ENCODE measurements at places on chromosomes 4 and X. TPM values are rescaled to one million over a fixed set of nuclear protein-coding genes. Genes with fewer than 3 reads are reported as not detected.

PPARGC1A gene
- polyA plus RNA-seq, result 7.0 TPM

MAEA gene
- 109 TPM for polyA plus RNA-seq

REPS2 gene
- polyA plus RNA-seq, result 15.1 TPM

TENM3 gene
- polyA plus RNA-seq, result 7.3 TPM

CHST7 gene
- 6.2 TPM for polyA plus RNA-seq

KCND1 gene
- 3.7 TPM for polyA plus RNA-seq

ITM2A gene
- not detected for polyA plus RNA-seq

IGSF1 gene
- polyA plus RNA-seq, result 3.0 TPM

LRP2BP gene
- polyA plus RNA-seq, result 0.58 TPM

RBM46 gene
- 0.09 TPM for polyA plus RNA-seq

TMPRSS11D gene
- polyA plus RNA-seq, result not detected

FUNDC1 gene
- 30.9 TPM for polyA plus RNA-seq

MSX1 gene
- 2.8 TPM for polyA plus RNA-seq

SPIN3 gene
- polyA plus RNA-seq, result 48.7 TPM

TRAM1L1 gene
- polyA plus RNA-seq, result 18.2 TPM

PCDH10 gene
- 37.0 TPM for polyA plus RNA-seq

GPRASP3 gene
- polyA plus RNA-seq, result 16.4 TPM

AMBN gene
- 1.2 TPM for polyA plus RNA-seq

TIMP1 gene
- 3.9 TPM for polyA plus RNA-seq

ABLIM2 gene
- 14.9 TPM for polyA plus RNA-seq

PNMA6F gene
- polyA plus RNA-seq, result 0.77 TPM

SHISA3 gene
- polyA plus RNA-seq, result not detected

TACR3 gene
- 0.04 TPM for polyA plus RNA-seq

FAM184B gene
- polyA plus RNA-seq, result not detected

PAGE2B gene
- not detected for polyA plus RNA-seq

RENBP gene
- polyA plus RNA-seq, result 2.5 TPM

ADRA2C gene
- polyA plus RNA-seq, result 3.0 TPM

HMX1 gene
- polyA plus RNA-seq, result 0.89 TPM

GPR50 gene
- polyA plus RNA-seq, result not detected

GLRA2 gene
- polyA plus RNA-seq, result 18.6 TPM

CNGA1 gene
- polyA plus RNA-seq, result not detected

TMEM154 gene
- polyA plus RNA-seq, result 0.04 TPM

CABS1 gene
- polyA plus RNA-seq, result not detected

RADX gene
- polyA plus RNA-seq, result 67.5 TPM

TMPRSS11E gene
- polyA plus RNA-seq, result not detected

TMPRSS11A gene
- not detected for polyA plus RNA-seq

PAGE4 gene
- polyA plus RNA-seq, result not detected

STARD8 gene
- polyA plus RNA-seq, result 0.09 TPM

PLXNB3 gene
- 0.76 TPM for polyA plus RNA-seq

ASB9 gene
- not detected for polyA plus RNA-seq

HS3ST1 gene
- polyA plus RNA-seq, result 0.10 TPM

CHRNA9 gene
- not detected for polyA plus RNA-seq

PIN4 gene
- polyA plus RNA-seq, result 49.3 TPM

PLP1 gene
- polyA plus RNA-seq, result 0.88 TPM

DMRTC1 gene
- not detected for polyA plus RNA-seq

RGN gene
- polyA plus RNA-seq, result not detected

AGA gene
- 4.9 TPM for polyA plus RNA-seq

SH3RF1 gene
- polyA plus RNA-seq, result 3.1 TPM

CFAP47 gene
- not detected for polyA plus RNA-seq

SFRP2 gene
- polyA plus RNA-seq, result 0.40 TPM

MYOZ2 gene
- not detected for polyA plus RNA-seq

PDLIM3 gene
- polyA plus RNA-seq, result 2.2 TPM

NXF2 gene
- not detected for polyA plus RNA-seq

GBA3 gene
- not detected for polyA plus RNA-seq

BEX1 gene
- polyA plus RNA-seq, result 1,035 TPM

CDKL5 gene
- 5.1 TPM for polyA plus RNA-seq
